Esophagus squamous epithelium (tissue), 5 donors: ENCODE measurements at places on chromosomes 1 and 21. TPM values are rescaled to one million over a fixed set of nuclear protein-coding genes. Genes with fewer than 3 reads are reported as not detected.

GRCh38 chr1:94329986-94330385 is 88.2 kb upstream of the ABCD3 start:
- no peak for DNase-seq

DNA sequence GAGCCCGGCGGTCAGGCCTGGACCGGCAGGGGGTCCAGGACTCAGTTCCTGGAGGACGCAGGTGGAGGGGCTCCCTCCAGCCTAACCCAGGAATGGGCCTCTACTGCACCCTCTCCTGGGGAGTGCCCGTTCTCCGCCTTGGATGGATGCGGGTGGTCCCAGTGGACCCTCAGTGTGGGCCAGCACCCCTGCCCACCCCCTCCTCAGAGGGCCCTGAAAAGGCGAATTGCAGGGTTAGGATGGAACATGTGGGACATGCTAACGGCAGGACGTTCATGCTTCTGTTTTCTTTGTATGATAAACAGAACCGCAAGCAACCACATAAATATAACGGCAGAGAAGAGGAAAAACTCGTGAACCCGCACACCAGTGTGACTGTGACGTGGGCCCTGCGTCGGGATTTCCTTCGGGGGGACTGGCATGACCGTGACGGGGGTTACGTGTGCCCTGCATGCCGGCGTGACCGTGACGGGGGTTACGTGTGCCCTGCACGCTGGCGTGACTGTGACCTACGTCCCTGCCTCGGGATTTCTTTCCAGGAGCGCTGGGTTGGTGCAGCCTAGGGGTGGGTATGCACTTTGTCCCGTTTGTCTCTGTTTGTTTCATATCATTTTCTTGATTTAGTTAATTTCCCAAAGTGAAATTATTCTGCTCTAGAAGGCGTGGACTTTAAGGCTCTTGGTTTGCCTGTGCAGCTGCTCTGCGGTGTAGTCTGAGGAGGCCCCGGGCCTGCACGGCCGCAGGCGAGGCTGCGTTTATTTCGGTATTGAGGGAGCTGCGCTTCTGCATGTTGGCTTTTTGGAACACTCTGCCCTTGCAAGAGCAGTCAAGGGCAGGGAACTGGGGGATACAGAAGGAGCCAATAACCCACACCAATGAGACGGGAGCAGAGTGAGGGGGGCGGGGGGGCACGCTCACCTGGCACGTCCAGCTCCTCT is 3.1 kb downstream of the FTCD start:
- DNase-seq: no peak

GRCh38 chr1:21815724-21816321 is 3.8 kb downstream of the LDLRAD2 start:
- no peak for DNase-seq

DNA sequence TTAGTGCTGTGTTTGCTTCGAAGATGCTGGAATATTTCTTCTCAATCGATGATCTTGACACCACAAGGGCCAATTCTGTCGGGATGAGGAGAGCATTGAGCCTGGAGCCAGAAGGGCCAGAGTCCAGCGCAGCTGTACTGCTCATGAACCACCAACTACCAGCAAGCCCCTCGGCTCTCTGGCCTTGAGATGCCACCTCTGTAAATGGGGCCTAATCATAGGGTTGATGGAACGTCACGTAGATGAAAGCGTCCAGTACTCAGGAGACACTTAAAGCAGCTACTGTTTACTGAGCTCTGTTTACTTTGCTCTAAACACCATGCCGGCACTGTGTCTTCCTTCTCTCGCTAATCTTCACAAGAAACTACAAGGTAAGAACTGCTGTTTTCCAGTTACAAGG is 26.3 kb downstream of the CCDC185 start:
- DNase-seq: no peak

- DNase-seq: no peak
Observed at GRCh38 chr1:3558036-3558726, 53.1 kb downstream of the MEGF6 start.

GRCh38 chr1:168202941-168203654 is 22.7 kb upstream of the SFT2D2 start:
- DNase-seq: no peak

DNA sequence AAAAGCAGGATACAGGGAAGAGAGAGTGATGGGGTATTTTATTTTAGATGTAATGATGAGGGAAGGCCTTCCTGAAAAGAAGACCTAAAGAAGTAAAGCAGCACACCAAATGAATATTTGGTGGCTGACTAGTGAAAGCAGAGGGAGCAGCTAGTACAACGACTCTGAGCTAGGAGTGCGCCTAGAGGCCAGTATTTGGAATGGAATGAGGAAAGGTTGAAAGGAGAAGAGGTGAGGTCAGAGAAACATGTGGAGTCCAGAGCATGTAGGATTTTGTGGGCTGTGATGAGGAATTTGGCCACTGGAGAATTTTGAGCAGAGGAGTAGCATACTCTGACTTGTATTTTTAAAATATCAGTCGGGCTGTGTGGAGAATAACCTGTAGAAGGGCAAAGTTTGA is 11.8 kb upstream of the RPL5 start:
- no peak for DNase-seq

- no peak for DNase-seq
Observed at GRCh38 chr1:212692774-212693644, 6.6 kb downstream of the BATF3 start.

GRCh38 chr1:91741301-91741700 is 144.7 kb downstream of the TGFBR3 start:
- DNase-seq: no peak

DNA sequence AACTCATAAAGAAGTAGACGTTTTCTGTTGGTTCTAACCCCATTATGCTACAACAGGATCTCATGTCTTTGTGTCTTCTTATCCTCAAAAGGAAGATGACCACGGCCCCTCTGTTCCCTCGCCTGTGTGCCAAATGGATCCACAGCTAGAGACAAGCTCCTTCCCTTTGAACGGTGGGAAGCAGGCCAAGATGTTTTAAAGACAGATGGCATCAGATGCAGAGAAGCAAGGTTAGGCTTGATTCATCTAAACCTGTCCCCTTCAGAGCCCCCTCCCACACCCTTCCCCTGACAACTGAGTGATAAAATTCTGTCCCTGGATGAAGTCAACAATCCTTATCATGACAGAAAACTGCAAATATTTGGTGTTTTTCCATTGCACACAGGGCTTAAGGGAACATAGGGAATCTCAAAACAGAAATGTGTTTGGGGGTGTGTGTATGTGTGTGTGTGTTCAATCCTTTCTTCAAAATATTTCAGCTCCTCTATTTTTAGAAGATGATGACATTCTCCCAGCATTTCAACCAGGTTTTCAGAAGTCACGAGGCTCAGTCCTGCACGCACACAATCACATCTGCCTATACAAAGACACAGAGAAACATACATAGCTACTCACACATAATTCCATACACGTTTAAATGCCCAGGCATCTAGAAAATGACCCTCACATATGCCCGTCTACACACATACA is 27.8 kb upstream of the FMOD start:
- no peak for DNase-seq

DNA sequence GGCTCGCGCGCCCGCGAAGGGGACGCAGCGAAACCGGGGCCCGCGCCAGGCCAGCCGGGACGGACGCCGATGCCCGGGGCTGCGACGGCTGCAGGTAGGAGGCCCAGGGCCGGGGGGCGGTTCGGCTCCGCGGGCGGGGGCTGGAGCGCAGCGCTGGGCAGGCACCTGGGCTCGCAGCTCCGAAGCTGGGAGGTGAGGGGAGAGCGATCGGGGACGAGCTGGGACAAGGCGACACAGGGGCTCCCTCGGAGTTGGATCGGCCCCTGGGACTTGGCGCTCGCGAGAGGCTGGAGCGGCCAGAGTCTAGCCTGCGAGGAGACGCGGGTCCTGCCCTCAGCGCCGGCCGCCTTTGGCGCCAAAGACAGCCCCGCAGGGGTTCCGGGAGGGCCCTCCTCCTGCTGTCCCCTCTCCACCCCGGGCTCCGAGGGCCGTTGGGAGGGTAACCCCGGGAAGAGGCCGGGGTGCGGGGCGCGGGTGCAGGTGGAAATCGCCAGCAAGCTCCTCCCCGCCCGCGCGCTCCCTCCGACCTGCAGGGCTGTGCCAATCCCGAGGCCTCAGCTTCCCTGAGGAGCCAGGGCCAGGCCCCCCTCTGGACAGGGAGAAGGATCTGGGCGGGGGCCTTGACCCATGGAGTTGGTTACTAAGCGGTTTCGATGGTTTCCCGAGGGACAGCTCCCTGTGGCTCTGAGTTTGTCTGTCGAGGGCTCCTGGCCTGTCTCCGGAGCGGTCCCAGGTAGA is 401 bp downstream of the TP73 start:
- no peak for DNase-seq

DNA sequence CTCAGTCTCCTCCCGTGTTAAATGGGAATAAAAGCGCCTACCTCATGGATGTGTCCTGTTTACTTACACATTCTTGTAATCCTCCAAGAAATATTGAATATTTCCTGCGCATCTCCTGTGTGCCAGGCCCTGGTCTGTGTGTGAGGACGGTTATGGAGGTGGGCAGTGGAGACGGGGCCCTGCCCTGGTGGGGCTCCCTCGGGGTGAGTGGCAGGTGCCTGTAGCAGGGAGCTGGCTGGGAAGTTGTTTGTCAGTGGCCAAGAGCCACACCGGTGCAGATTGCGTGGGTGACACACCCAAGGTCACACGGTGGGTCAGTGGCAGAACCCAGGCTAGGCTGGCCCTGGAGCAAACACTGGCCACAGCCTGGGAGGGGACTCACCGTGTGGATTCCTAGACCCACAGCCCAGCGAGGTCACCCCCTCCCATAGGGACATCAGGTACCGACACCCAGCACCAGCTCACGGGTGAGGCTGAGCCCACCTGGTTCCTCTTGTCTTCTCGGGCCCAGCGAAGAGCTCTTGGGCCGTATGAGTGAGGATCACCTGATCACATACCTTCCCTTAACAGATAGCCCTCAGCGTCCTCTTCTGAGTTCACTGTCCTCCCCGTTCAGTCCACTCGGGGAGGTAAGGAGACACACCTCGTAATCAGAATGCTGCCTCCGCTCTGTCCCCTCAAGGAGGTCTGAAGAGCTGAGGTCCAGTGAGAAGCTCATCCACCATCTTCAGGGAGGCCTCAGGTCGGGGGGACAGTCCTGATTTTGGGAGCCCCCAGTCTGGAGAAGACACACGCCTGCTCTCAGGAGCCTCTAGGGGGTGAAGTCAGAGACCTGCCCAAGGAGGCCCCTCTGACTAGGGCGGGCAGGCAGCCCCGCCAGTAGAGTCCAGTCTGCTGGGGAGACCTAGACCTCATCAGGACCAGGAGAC is 349.6 kb downstream of the MATN1 start:
- no peak for DNase-seq

- DNase-seq: no peak
Observed at GRCh38 chr1:202361701-202362100, 13.2 kb downstream of the PPP1R12B start.

DNA sequence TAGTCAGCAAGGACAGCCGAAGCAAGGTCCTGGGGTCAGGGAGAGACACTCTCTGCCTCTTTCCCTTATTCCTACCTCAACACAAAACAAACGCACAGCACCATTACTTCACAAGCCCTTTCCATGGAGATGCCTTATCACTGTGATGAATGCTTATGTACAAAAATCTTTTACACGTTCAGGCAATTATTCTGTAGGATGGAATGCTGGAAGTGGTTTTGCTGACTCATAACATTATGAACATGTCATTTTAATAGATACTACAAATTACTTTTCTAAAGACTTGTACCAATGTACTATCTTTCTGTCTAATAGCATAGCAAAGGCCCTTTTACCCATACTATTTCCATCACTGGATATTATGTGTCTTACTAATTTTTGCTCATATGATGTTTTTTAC is 98.4 kb downstream of the TTLL7 start:
- DNase-seq: no peak

DNA sequence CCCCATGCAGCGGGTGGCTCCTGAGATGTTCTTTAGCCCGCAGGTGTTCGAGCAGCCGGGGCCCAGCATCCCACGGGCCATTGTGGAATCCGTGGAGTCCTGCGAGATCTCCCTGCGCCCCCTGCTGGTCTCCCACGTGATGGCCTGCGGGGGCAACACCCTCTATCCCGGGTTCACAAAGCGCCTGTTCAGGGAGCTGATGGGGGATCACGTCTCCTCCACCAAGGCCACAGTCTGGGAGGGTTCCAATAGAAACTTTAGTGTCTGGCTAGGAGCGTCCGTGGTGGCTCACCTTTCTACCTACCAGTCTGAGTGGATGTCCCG is 71.0 kb downstream of the ACTL8 start:
- DNase-seq: no peak

DNA sequence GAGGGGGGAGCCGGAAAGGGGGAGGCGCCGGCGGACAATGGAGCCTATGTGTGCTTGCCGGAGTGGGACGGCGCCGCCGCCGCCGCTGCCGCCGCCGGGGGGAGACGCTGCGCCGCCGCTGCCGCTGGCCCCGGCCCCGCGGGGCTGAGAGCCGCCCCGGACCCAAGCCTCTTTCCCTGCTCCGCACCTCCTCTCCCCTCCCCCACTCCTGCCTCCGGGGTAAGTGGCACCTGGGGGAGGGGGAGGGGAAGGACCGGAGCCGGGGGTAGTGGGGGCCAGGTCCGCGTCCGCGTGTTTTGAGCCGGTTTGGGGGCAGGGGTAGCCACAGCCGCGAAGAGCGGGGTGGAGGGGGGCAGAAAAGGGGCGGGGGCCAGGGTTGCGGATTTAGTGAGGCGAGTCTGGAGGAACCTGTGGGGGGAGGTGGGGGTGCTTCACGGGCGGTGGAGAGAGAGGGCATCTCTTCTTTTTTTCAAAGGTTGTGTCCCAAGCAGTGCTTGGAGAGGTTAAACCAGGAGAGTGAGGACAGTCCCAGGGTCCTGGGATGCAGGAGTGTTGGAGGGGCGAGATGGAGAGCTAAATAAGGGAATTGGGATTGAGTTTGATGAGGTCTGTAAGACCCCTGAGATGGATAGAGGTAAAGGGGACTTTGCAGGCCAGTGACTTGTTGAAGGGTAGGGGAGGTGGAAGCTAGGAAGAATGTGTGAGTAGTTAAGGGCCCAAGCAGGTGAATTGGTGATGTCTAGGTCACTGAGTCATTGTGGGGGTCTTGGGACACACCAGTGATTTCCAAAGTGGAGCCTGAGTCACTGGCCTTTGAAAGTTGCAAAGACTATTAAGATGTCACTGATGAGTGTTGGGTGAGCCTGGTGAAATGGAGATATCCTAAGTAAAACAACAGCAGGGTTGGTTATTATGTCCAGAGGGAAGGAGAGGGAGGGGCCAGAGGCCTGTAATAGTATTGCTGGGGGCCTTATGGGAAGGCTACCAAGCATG is 59.1 kb downstream of the BCL9 start:
- peak; percentile 51 for DNase-seq

- no peak for DNase-seq
Observed at GRCh38 chr1:151655371-151655770, 43.5 kb downstream of the SNX27 start.

- DNase-seq: no peak
Observed at GRCh38 chr1:59699227-59699847, 115.4 kb upstream of the HOOK1 start.

GRCh38 chr21:18776936-18777335 is 373.4 kb upstream of the TMPRSS15 start:
- DNase-seq: no peak

The FCRL5 gene
- 0.08 TPM for total RNA-seq

The KLHDC9 gene
- total RNA-seq: 2.7 TPM

The CELA2A gene
- not detected for total RNA-seq

The NBPF4 gene
- total RNA-seq: 0.41 TPM

The RAB25 gene
- total RNA-seq: 482 TPM

The FRRS1 gene
- 23.8 TPM for total RNA-seq

The BGLAP gene
- total RNA-seq: not detected

The CCDC181 gene
- not detected for total RNA-seq

The PLA2G2F gene
- total RNA-seq: 0.48 TPM

The CLIC4 gene
- 74.9 TPM for total RNA-seq
